Spleen (tissue), 13 donors: ENCODE measurements at places on chromosomes 5 and 9. TPM values are rescaled to one million over a fixed set of nuclear protein-coding genes. Genes with fewer than 3 reads are reported as not detected.

Gene TSLP
- 0.41 TPM for polyA plus RNA-seq

Gene CCDC69
- polyA plus RNA-seq: 39.3 TPM

Gene PTPDC1
- polyA plus RNA-seq: 2.2 TPM

Gene ARHGEF28
- polyA plus RNA-seq: 0.53 TPM

Gene PCDHA12
- not detected for polyA plus RNA-seq

Gene WNK2
- 1.9 TPM for polyA plus RNA-seq

Gene DOCK8
- 34.3 TPM for polyA plus RNA-seq

Gene C6
- 0.17 TPM for polyA plus RNA-seq

- H3K4me1 ChIP-seq: peaks cover 5% of the 10 kb centered on the region
- no peaks in the 10 kb centered on the region for H3K36me3 ChIP-seq
- peaks cover 4% of the 10 kb centered on the region for H3K27me3 ChIP-seq
- H3K27ac ChIP-seq: no peak overlapping the region
These were observed 4.6 kb downstream of the SEMA6A start for GRCh38 chr5:116569999-116570398.

DNA sequence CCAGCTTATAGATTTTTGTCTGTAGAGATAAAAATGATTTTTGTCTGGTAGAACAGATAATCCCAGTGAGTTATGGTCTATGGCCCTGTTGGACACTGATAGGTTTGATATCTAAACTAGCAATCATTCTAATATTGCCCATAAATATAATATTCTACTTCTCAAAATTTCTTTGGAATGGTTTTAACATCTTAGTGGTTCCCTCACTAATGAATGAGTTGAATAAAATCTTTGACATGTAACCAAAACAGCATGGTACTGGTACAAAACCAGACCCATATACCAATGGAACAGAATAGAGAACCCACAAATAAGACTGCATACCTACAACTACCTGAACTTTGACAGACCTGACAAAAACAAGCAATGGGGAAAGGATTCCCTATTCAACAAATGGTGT lies 219.7 kb downstream of the SEC61B start:
- no peak overlapping the region for H3K4me3 ChIP-seq
- no peaks in the 10 kb centered on the region for H3K4me1 ChIP-seq
- H3K27ac ChIP-seq: no peak overlapping the region
- no peaks in the 10 kb centered on the region for H3K27me3 ChIP-seq
- no peaks in the 10 kb centered on the region for H3K36me3 ChIP-seq

- no peak overlapping the region for H3K27ac ChIP-seq
- H3K36me3 ChIP-seq: no peaks in the 10 kb centered on the region
- H3K27me3 ChIP-seq: no peaks in the 10 kb centered on the region
These were observed 165.0 kb upstream of the MPDZ start for GRCh38 chr9:13444245-13445102.

GRCh38 chr5:123610209-123610608 lies 98.2 kb downstream of the CSNK1G3 start:
- H3K4me1 ChIP-seq: peaks cover 4% of the 10 kb centered on the region
- H3K27ac ChIP-seq: no peak overlapping the region
- H3K4me3 ChIP-seq: no peak overlapping the region
- no peak for DNase-seq

DNA sequence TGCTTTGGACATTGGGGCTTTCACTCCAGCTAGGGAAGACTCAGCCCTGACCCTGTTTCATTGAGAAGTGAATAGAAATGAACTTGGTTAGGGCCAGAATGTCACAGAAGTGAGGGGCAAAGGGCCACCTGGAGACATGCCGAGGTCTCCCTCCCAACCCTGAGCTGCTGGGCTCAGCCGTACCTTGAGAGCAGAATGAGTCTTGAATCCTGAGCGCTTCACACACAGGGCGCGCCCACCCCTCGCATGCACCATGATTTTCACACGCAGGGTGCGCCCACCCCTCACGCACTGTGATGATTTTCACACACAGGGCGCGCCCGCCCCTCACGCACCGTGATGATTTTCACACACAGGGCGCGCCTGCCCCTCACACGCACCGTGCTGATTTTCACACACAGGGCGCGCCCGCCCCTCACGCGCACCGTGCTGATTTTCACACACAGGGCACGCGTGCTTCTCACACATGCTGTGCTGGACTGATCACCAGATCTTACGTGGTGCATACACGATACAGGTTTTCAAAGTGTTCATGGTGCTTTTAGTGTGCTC lies 99.0 kb downstream of the EHMT1 start:
- H3K4me3 ChIP-seq: no peak overlapping the region
- DNase-seq: no peak
- peaks cover 5% of the 10 kb centered on the region for H3K4me1 ChIP-seq
- peaks cover 32% of the 10 kb centered on the region for H3K36me3 ChIP-seq
- no peaks in the 10 kb centered on the region for H3K27me3 ChIP-seq

DNA sequence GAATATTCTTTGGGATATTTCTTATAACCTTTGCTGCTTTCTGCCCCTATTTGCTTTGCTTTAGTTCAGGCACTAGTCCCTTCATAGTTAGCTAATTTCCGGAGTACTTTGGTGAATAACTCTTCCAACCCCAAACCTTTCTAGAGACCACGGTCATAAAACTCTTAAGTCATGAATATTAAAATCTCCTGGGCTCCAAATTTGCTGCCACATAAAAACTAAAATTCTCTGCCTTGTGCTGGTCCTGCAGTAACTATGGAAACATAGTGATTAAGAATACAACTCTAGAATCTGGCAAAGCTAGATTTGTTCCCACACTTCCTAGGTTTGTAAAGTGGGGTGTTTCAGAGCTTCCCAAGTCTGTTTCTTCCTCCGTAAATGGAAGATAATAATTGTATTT lies 10.0 kb upstream of the ACTBL2 start:
- DNase-seq: no peak
- no peak overlapping the region for H3K27ac ChIP-seq
- H3K4me3 ChIP-seq: no peak overlapping the region

DNA sequence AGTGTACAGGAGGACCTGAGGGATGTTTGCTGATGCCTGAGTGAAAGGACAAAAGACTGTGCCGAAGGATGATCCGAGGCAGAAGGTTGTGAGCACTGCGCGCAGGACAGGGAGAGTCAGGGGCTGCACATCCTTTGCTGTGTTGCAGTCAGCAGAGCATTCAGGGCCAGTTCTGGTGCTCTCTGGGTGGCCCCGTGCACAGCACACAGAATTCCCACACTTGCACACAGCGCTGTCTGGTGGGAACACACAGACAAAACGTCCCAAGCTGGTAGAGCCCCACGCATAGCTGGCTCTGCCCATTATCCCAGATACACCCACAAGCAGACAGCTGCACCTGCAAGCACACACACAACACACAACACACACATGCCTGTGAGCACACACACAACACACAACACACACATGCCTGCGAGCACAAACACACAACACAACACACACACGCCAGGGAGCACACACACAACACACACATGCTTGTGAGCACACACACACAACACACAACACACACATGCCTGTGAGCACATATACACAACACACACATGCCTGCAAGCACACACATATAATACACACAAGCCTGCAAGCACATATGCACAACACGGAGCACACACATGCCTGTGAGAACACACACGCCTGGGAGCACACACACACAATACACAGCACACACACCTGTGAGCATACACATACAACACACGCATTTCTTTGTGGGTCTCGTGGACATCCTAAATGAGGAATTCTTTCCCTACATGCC lies 74.4 kb downstream of the FGF18 start:
- H3K36me3 ChIP-seq: no peaks in the 10 kb centered on the region
- no peaks in the 10 kb centered on the region for H3K4me1 ChIP-seq
- H3K27ac ChIP-seq: peak overlapping the region; percentile 59
- H3K27me3 ChIP-seq: no peaks in the 10 kb centered on the region

DNA sequence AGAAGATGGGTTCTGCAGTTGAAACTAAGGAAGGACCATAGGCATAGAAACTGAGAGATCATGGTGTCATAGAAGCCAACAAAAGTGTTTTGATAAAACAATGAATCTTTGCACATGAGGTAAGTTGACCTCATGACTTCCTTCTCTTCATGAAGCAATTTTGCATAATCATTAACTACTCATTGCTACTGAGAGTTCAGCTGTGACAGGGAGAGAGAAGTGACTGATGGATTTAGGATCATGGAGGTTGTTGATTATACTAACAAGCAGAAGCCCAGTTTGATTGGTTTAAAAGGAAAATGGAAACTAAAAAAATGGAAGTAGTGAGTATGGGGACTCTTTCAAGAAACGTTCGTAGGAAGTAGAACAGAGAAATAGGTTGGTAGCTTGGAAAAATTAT lies 51.2 kb downstream of the PARP8 start:
- no peak for DNase-seq
- no peaks in the 10 kb centered on the region for H3K27me3 ChIP-seq
- H3K27ac ChIP-seq: no peak overlapping the region
- H3K4me3 ChIP-seq: no peak overlapping the region
- H3K36me3 ChIP-seq: no peaks in the 10 kb centered on the region
- peaks cover 6% of the 10 kb centered on the region for H3K4me1 ChIP-seq

DNA sequence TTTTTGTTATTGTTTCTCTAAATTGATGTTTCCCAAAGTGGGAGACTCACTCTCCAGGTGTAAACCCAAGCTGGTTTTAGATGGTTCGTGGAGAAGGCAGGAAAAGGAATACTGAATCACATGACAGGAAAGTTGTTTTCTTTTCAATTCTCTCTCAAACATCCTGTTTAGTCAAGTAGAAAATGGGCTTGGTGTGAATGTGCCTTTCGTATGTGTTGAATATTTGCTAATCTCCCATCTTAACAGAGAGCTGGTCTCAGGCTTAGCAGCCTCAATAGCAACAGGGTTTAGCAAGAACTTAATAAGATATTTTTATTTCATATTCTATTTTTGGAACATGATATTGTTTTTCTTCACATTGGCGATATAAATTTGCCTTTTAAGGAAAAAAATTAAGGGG lies 119.7 kb downstream of the INSYN2B start:
- no peak overlapping the region for H3K27ac ChIP-seq
- no peak overlapping the region for H3K4me3 ChIP-seq
- no peak for DNase-seq
- H3K4me1 ChIP-seq: no peaks in the 10 kb centered on the region
- H3K27me3 ChIP-seq: no peaks in the 10 kb centered on the region

GRCh38 chr5:56376128-56376527 lies 143.0 kb upstream of the ANKRD55 start:
- DNase-seq: no peak
- H3K4me3 ChIP-seq: no peak overlapping the region
- no peaks in the 10 kb centered on the region for H3K36me3 ChIP-seq
- H3K4me1 ChIP-seq: no peaks in the 10 kb centered on the region
- no peaks in the 10 kb centered on the region for H3K27me3 ChIP-seq

DNA sequence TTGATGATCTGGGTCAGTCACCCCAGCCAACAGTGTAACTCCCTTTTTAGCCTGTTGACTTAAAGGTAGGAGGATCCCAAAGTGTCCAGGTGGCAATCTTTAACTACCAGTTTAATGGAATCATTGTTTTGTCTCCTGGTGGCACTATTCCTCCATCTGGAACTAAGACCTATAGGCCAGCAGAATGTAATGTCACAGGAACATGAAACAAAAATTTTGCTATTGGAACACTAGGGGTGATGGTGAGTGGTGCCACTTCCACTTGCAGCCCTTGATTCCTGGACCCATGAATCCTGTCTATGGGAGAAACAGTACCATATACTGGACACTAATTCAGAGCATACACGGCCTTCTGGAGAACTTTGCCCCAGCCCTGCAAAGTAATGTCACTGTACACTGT lies 219.5 kb upstream of the RASA1 start:
- H3K27ac ChIP-seq: no peak overlapping the region
- H3K27me3 ChIP-seq: no peaks in the 10 kb centered on the region
- no peaks in the 10 kb centered on the region for H3K4me1 ChIP-seq

DNA sequence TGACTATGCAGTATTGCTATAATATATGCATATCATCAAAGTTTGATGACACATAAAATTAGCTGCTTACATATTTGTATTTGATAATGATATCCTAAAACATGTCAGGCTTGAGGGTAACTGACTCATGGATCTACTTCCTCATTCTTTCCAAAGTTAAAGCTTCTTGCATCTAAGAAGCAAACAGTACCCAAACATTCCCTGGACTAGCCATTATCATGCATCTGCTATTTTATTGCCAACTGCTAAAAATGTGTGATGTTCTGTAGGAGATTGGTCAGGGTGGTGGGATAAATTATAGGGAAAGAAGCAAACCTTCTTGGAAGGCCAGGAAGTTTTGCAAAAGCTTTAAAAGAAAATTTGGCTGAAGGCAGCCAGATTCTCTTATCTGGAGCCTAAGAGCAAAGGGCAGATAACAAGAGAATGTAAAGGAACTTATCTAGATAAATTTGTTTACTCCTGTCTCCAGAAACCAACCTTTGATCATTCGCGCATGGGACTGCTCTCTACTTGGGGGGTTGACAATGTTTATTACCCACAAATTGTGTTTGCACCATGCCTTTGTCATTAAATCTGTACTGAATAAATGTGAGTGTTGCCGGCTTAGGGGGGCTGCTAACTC lies 604.1 kb upstream of the TLE4 start:
- no peak for DNase-seq
- H3K27ac ChIP-seq: no peak overlapping the region
- H3K4me1 ChIP-seq: no peaks in the 10 kb centered on the region
- H3K36me3 ChIP-seq: no peaks in the 10 kb centered on the region
- no peaks in the 10 kb centered on the region for H3K27me3 ChIP-seq

DNA sequence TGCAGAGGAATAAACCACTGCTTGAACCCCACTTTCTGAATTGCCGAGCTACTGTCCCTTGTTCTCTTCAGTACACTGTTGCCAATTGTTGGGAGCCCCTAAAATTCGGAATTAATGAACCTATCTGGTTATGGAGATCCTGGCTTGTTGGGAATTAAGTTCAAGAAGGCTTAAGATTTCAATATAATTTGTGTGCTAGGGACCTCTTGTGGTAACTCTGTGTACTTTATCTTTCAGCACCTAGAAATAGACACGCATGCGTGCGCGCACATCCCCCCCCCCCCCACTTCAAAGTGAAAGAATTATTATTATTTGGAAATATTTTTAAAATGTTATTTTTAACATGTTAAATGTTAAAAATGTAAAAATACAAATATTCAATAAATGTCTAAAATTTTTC lies 53.3 kb upstream of the FAM169A start:
- no peak overlapping the region for H3K4me3 ChIP-seq
- no peaks in the 10 kb centered on the region for H3K36me3 ChIP-seq
- H3K27ac ChIP-seq: no peak overlapping the region
- no peak for DNase-seq

GRCh38 chr5:147336876-147337275 lies 102.0 kb downstream of the STK32A start:
- no peaks in the 10 kb centered on the region for H3K4me1 ChIP-seq
- no peaks in the 10 kb centered on the region for H3K27me3 ChIP-seq
- no peak for DNase-seq
- H3K27ac ChIP-seq: no peak overlapping the region
- H3K4me3 ChIP-seq: no peak overlapping the region

- no peaks in the 10 kb centered on the region for H3K36me3 ChIP-seq
- H3K27ac ChIP-seq: no peak overlapping the region
- H3K4me3 ChIP-seq: no peak overlapping the region
- H3K4me1 ChIP-seq: no peaks in the 10 kb centered on the region
These were observed 65.7 kb upstream of the RORB start for GRCh38 chr9:74431467-74431866.

- H3K36me3 ChIP-seq: no peaks in the 10 kb centered on the region
- H3K27ac ChIP-seq: no peak overlapping the region
- H3K4me3 ChIP-seq: no peak overlapping the region
- no peak for DNase-seq
- H3K4me1 ChIP-seq: no peaks in the 10 kb centered on the region
These were observed 250.6 kb downstream of the ARRDC3 start for GRCh38 chr5:91132550-91132949.

- peaks cover 32% of the 10 kb centered on the region for H3K4me1 ChIP-seq
- DNase-seq: no peak
- H3K36me3 ChIP-seq: no peaks in the 10 kb centered on the region
- no peak overlapping the region for H3K4me3 ChIP-seq
- no peaks in the 10 kb centered on the region for H3K27me3 ChIP-seq
These were observed 157.9 kb downstream of the KDM4C start for GRCh38 chr9:6915635-6916034.
